ENCODE measurements at places on chromosomes 4 and X. TPM values are rescaled to one million over a fixed set of nuclear protein-coding genes. Genes with fewer than 3 reads are reported as not detected.

The SASH3 gene
- 301 TPM for total RNA-seq

The CC2D2A gene
- not detected for total RNA-seq

The F8 gene
- total RNA-seq = 3.9 TPM

The FGG gene
- total RNA-seq = not detected

The ADAM29 gene
- total RNA-seq = not detected

The LRCH2 gene
- total RNA-seq = not detected

The DAPP1 gene
- total RNA-seq = 51.4 TPM

The MAGEB1 gene
- total RNA-seq = not detected

The MAGEA4 gene
- total RNA-seq = not detected

The ASMT gene
- not detected for total RNA-seq

The IGFBP7 gene
- total RNA-seq = not detected

The TBCK gene
- 26.1 TPM for total RNA-seq

The SMIM31 gene
- total RNA-seq = not detected

The GAGE12E gene
- not detected for total RNA-seq

The ASMTL gene
- 58.7 TPM for total RNA-seq

The XAGE1A gene
- total RNA-seq = not detected
